Stimulated activated CD4-positive, alpha-beta T cell treated with anti-CD3 and anti-CD28 coated beads, Interleukin-12 subunit alpha, Interleukin-12 subunit beta, amount 100 ng/mL, for 4 hours (primary cell): ENCODE measurements at places on chromosomes 1 and 21.
A peak's percentile ranks its signal among the peaks of the same experiment; 100 is the strongest.

DNA sequence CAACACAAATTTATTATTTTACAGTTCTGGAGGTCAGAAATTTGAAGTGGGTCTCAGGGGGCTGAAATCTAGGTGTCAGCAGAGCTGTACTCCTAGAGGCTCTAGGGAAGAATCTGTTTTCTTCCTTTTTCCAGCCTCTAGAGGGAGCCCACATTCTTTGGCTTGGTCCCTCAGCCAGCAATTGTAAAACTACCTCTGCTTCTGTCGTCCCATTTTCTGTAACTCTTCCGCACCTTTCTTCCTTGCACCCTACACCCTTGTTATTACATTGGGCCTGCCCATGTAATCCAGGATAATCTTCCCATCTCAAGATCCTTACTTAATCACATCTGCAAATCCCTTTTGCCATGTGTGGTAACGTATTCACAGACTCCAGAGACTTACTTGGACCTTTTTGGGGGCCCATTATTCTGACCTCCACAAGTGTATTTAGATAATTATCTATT is 24.8 kb upstream of the THEM4 start:
- peak; percentile 9 for DNase-seq

DNA sequence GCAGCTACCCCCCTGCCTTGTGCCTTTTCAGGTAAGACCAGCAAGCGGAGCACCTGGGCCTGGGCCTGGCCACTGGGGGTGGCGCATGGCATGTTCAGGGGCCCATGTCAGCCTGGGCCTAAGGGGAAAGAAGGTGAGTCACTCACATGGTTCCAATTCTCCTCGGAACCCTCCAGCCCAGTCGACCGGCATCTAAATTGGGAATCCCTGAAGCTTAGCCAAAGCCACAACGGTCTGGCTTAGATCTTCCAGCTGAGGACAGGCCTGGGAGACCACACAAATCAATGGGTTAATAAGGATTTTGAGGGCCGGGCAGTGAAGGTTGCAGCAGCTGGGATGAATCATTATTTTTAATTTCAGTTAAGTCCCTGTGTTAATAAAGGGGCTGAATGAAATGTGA is 145.1 kb upstream of the SMYD2 start:
- DNase-seq: no peak

- DNase-seq: no peak
Observed at GRCh38 chr1:24931468-24932231, 1.6 kb upstream of the RUNX3 start.

- no peak for DNase-seq
Observed at GRCh38 chr1:153978274-153978909, 918 bp upstream of the JTB start.

- no peak for DNase-seq
Observed at GRCh38 chr1:216114180-216114579, 309.1 kb downstream of the USH2A start.

GRCh38 chr1:79792219-79792930 is 785.8 kb upstream of the ADGRL4 start:
- DNase-seq: no peak
